T1000 (cell line): ENCODE measurements at places on chromosomes 2 and 18.

GRCh38 chr2:70703900-70704549, 64.0 kb downstream of the ADD2 start:
- no peak for DNase-seq

DNA sequence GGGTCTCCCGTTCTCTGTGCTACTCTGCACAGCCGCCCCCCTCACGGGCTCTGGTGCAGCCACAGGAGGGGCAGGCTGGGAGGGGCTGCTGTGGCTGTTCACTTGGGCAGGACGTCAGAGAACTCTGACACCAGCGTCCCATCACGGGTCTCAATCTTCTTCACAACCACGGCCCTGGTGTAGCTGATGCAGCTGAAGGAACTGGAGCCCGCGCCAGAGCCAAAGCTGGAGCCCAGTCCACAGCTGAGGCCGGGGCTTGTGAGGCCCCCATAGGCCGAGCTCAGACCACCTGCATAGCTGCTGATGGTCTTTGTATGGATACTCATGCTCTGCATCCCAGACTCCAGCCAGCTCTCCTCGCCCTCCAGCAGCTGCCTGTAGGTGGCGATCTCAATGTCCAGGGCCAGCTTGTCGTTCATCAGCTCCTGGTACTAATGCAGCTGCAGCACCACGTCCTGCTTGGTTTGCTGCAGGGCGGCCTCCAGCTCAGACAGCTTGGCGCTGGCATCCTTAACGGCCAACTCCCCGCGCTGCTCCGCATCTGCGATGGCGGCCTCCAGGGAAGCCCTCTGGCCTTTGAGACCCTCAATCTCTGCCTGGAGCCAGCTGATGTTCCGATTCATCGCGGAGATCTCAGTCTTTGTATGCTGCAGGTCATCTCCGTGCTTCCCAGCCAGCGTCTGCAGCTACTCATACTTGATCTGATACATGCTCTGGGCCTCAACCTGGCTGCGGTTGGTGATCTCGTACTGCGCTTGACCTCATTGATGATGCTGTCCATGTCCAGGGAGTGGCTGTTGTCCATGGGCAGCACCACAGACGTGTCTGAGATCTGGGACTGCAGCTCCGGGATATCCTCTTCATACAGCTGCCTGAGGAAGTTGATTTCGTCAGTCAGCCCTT, 7.4 kb upstream of the DUSP19 start:
- DNase-seq = no peak

GRCh38 chr2:202773301-202773973, 98.1 kb downstream of the ICA1L start:
- DNase-seq = no peak

- no peak for DNase-seq
These were observed 14.0 kb downstream of the ITM2C start for GRCh38 chr2:230878599-230879188.

GRCh38 chr2:194445226-194445625, 1211.8 kb upstream of the SLC39A10 start:
- DNase-seq = no peak
